T-helper 17 cell (primary cell): ENCODE measurements at places on chromosomes 1 and 21. TPM values are rescaled to one million over a fixed set of nuclear protein-coding genes. Genes with fewer than 3 reads are reported as not detected.
A peak's percentile ranks its signal among the peaks of the same experiment; 100 is the strongest.

Gene WNT4
- total RNA-seq: not detected

- peaks cover 5% of the 10 kb centered on the region for H3K4me1 ChIP-seq
- DNase-seq: no peak
- H3K36me3 ChIP-seq: peaks cover 4% of the 10 kb centered on the region
- no peak overlapping the region for H3K4me3 ChIP-seq
- H3K27me3 ChIP-seq: peaks cover 59% of the 10 kb centered on the region
These were observed 106.6 kb downstream of the TLR5 start for GRCh38 chr1:223036479-223036845.

- no peak for DNase-seq
- H3K4me3 ChIP-seq: no peak overlapping the region
- H3K4me1 ChIP-seq: peaks cover 2% of the 10 kb centered on the region
- no peaks in the 10 kb centered on the region for H3K27me3 ChIP-seq
These were observed 134.4 kb upstream of the PRDX6 start for GRCh38 chr1:173342736-173343135.

- DNase-seq: no peak
- no peaks in the 10 kb centered on the region for H3K27me3 ChIP-seq
- H3K36me3 ChIP-seq: no peaks in the 10 kb centered on the region
- no peak overlapping the region for H3K4me3 ChIP-seq
These were observed 413.4 kb downstream of the DSCAM start for GRCh38 chr21:40433538-40433937.

DNA sequence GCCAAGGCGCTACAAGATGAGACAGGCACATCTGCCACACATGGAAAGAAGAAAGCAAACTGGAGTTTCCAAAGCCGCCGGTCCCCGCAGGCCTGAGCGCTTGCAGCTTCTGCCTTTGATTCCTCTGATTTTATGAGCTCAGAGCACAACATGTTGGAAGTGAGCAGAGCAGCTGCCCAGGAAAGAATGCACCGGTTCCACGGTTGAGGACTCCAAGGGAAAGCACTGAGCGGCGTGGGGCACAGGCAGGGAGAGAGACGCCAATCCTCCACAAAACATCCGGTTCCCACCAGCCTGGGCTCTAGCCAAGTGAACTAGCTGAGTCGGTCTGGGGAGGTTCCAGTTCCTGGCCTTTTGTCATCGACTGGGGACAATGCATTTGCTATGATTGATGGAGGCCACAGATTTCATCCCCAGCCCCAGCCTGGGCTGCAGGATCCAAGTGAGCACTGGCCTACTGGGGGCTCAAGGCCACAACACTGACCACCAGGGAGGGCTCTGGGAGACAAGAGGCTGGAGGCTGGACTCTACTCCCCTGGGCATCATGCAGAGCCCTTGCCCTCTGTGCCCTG, 253.1 kb upstream of the IRF2BP2 start:
- no peaks in the 10 kb centered on the region for H3K27me3 ChIP-seq
- DNase-seq: no peak
- peak overlapping the region; percentile 19 for H3K27ac ChIP-seq
- H3K4me1 ChIP-seq: peaks cover 12% of the 10 kb centered on the region
- H3K4me3 ChIP-seq: no peak overlapping the region

DNA sequence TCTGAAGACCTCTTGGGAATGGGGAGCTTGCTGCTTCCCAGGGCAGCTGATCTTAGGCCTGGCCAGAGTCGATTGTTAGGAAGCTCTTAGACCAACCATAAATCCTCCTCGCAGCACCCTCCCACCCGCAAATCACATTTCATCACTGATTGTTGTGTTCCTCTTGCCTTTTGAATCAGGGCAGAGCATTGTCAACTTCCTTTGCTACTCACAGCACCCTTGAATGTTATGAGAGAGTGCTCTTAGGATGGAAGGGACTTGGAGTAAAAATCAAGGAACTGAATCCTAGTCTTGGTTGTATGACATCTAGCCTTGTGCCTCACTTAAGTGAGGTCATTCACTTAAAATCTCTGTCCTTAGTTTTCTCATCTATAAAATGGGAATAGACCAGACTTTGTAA, 3.0 kb downstream of the VASH2 start:
- H3K27ac ChIP-seq: no peak overlapping the region
- no peak for DNase-seq
- H3K4me1 ChIP-seq: peaks cover 14% of the 10 kb centered on the region
- H3K4me3 ChIP-seq: no peak overlapping the region

Gene ADIPOR1
- 65.8 TPM for total RNA-seq

Gene OR2T10
- not detected for total RNA-seq

Gene VASH2
- 0.55 TPM for total RNA-seq

Gene FCAMR
- not detected for total RNA-seq

Gene OR2AK2
- total RNA-seq: not detected

DNA sequence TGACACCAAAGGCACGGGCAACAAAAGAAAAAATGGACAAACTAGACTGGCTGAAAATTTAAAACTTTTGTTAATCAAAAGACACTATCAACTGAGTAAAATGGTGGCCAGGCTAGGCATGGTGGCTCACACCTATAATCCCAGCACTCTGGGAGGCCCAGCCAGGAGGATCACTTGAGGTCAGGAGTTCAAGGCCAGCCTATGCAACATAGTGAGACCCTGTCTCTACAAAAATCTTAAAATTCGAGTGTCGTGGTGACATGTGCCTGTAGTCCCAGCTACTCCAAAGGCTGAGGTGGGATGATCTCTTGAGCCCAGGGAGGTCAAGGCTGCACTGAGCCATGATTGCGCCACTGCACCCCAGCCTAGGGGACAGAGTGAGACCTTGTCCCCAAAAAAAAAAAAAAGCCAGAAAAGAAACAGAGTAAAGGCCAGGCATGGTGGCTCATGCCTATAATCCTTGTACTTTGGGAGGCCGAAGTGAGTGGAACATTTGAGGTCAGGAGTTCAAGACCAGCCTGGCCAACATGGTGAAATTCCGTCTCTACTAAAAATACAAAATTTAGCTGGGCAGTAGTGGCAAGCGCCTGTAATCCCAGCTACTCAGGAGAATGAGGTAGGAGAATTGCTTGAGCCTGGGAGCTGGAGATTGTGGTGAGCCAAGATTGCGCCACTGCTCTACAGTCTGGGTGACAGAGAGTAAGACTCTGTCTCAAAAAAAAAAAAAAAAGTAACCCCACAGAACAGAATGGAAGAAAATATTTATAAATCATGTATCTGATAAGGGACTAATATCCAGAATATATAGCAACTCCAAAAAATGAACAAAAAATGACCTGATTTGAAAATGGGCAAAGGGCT, 8.0 kb downstream of the TUT4 start:
- no peaks in the 10 kb centered on the region for H3K27me3 ChIP-seq
- H3K4me3 ChIP-seq: no peak overlapping the region
- peaks cover 7% of the 10 kb centered on the region for H3K36me3 ChIP-seq
- peak overlapping the region; percentile 16 for H3K27ac ChIP-seq

Gene FCN3
- not detected for total RNA-seq

DNA sequence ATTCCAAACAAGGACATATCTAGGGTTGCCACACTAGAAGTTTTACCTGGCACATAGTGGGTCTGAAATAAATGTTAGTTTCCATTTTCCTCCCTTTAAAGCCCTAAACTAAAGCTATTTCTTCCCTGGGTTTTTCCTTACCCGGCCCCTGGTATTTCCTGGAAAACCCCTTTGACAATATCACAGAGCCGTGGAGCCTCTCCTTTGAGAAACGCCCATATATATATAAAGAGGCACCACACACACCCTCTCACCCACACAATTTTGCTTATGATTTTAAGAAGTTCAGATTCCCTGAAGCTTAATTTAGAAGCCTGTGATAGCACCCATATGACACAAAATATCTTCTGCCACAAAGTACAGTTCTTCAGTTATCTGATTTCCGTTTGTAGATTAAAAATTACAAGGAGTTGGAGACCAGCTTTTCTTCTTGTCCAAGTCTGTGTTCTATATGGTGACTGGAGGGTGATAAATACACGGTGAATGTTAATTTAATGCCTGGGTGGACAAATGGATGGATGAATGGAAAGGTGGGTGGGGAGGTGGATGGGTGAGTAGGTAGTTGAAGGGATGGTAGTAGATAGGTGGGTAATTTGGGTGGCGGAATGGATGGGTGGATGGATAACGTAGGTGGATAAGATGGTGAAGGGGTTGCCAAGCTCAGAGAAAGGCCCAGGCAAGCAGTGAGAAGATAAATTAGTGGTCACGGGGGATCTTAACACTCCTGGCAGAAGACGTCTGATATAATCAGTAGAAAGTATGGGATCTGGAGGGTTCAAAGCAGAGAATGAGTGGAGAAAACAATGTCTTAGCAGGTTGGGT, 154.4 kb upstream of the FGGY start:
- H3K4me3 ChIP-seq: peak overlapping the region; percentile 16
- H3K27ac ChIP-seq: no peak overlapping the region
- no peak for DNase-seq
- H3K36me3 ChIP-seq: peaks cover 4% of the 10 kb centered on the region
- peaks cover 14% of the 10 kb centered on the region for H3K27me3 ChIP-seq
- H3K4me1 ChIP-seq: peaks cover 27% of the 10 kb centered on the region

DNA sequence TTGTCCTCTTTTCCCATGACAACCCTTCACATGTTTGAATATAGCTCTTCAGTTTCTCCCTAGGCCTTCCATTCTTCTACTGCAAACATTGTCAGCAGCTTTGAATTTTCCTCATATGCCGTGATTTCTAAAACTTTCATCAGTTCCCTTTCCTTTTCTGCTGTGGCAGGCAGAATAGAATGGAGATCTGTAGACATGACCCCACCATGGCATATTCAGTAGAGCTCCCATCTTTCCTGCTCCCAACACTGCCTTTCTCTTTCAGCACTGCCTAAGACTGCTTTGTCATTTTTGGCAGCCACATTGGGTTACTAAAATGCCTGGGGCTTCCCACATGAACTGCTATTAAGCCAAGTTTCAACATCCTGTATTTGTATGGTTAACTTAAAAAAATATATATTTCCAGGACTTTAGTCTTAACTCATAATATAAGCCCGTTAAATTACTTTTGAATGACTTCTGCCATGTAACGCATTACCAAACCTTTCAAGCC, 60.9 kb downstream of the TBX19 start:
- peaks cover 22% of the 10 kb centered on the region for H3K4me1 ChIP-seq
- no peak for DNase-seq
- peaks cover 2% of the 10 kb centered on the region for H3K36me3 ChIP-seq
- no peaks in the 10 kb centered on the region for H3K27me3 ChIP-seq
- H3K4me3 ChIP-seq: no peak overlapping the region
- no peak overlapping the region for H3K27ac ChIP-seq

GRCh38 chr1:20322825-20323612, 32.3 kb downstream of the VWA5B1 start:
- H3K36me3 ChIP-seq: peaks cover 10% of the 10 kb centered on the region
- H3K4me1 ChIP-seq: peaks cover 33% of the 10 kb centered on the region
- peak overlapping the region; percentile 98 for H3K27ac ChIP-seq
- peak overlapping the region; percentile 92 for H3K4me3 ChIP-seq
- DNase-seq: no peak
- peaks cover 19% of the 10 kb centered on the region for H3K27me3 ChIP-seq

DNA sequence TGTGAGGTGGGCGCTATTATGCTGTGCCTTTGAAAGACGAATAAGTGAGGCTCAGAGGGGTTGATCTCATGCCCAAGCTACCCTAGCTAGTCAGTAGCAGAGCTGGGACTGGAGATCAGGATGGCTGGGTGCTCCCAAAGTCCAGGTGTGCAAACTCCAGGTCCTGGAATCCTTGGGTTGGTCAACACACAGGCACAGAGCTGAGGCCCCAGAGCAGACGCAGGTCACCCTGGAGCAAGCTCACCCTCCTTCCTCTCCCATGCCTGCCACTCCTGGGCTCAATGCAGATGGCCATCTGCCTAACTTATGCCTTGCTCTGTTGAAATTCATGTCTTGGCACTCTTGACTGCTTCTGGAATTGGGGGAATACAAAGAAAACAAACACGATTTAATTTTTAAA, 587.2 kb downstream of the PTPRU start:
- H3K4me1 ChIP-seq: no peaks in the 10 kb centered on the region
- no peak for DNase-seq
- H3K36me3 ChIP-seq: no peaks in the 10 kb centered on the region
- H3K27ac ChIP-seq: no peak overlapping the region
- H3K4me3 ChIP-seq: no peak overlapping the region
- peaks cover 25% of the 10 kb centered on the region for H3K27me3 ChIP-seq
